ENCODE measurements at places on chromosomes 7 and 10. TPM values are rescaled to one million over a fixed set of nuclear protein-coding genes. Genes with fewer than 3 reads are reported as not detected.

Gene CNNM1
- under 0.01 TPM for total RNA-seq

Gene TAF5
- 5.5 TPM for total RNA-seq

Gene NEUROD6
- not detected for total RNA-seq

Gene ANKRD1
- 6.5 TPM for total RNA-seq

Gene TMUB1
- total RNA-seq = 79.1 TPM

Gene RAMP3
- not detected for total RNA-seq

Gene VPS37D
- total RNA-seq = 1.8 TPM

Gene TCAF1
- total RNA-seq = 35.7 TPM

Gene CFAP43
- under 0.01 TPM for total RNA-seq

Gene NRF1
- total RNA-seq = 7.3 TPM

Gene KIAA1217
- 3.9 TPM for total RNA-seq

Gene HOXA5
- total RNA-seq = 30.6 TPM

Gene TLX1
- not detected for total RNA-seq

Gene UNCX
- total RNA-seq = not detected

Gene SPDYE11
- total RNA-seq = not detected

Gene SYNPO2L
- total RNA-seq = under 0.01 TPM

Gene TCTN3
- 30.8 TPM for total RNA-seq

Gene ACHE
- total RNA-seq = not detected

Gene STEAP1
- 39.5 TPM for total RNA-seq

Gene PCLO
- total RNA-seq = 0.17 TPM

Gene CPA5
- total RNA-seq = not detected

Gene HKDC1
- total RNA-seq = under 0.01 TPM

Gene SLC26A4
- 0.74 TPM for total RNA-seq

Gene TAF3
- 2.4 TPM for total RNA-seq

Gene GPC2
- total RNA-seq = 1.8 TPM

Gene LFNG
- total RNA-seq = 1.2 TPM

Gene ZNF804B
- total RNA-seq = not detected

Gene GALNT17
- total RNA-seq = under 0.01 TPM

Gene ANKRD30A
- total RNA-seq = not detected

Gene TBC1D12
- total RNA-seq = 4.0 TPM

Gene EIF3B
- total RNA-seq = 141 TPM

Gene FKBP6
- total RNA-seq = not detected

All from bronchus fibroblast of lung (primary cell).